Tongue (tissue), 3 donors: ENCODE measurements at places on chromosomes 4 and X. TPM values are rescaled to one million over a fixed set of nuclear protein-coding genes. Genes with fewer than 3 reads are reported as not detected.

DNA sequence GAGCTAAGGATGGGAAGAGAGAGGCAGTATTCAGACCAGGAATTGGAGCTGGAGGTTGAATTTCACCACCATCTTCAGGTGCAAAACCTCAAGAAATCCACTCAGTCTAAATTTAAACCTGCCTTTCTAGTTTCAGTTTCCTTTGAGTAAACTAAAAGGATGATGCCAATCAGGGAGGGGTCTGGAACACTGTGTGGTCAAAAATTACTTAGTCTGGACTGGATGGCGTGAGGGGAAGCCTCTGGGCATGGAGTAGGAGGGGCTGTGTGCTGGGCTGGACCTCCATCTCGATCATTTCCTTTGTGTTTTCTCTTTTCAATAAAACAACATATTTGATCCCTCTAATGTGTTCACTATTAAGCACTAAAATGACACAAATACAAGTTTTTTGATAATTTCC is 120.1 kb downstream of the GC start:
- DNase-seq: no peak

Gene XKRX
- 1.0 TPM for total RNA-seq

Gene UGT2B15
- total RNA-seq: not detected

- no peak for DNase-seq
These were observed 50.5 kb downstream of the GRK4 start for GRCh38 chr4:3013839-3014350.

DNA sequence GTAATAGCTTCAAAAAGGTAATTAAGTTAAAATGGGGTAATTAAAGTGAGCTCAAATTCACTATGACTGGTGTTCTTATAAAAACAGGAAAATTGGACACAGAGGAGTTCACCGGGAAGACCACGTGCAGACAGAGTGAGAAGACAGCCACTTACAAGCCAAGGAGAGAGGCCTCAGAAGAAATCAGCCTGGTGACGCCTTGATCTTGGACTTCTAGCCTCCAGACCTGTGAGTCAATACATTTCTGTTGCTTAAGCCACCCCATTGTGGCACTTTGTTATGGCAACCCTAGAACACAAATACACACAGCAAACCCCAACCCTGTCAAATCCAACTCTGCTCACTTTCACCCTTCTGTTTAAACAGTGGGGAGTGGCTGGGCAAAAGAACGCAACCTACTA is 4.1 kb upstream of the CD38 start:
- DNase-seq: no peak

- DNase-seq: no peak
These were observed 32.0 kb downstream of the DAPP1 start for GRCh38 chr4:99848591-99849001.
